HepG2 (cell line): ENCODE measurements at places on chromosomes 3 and 15. TPM values are rescaled to one million over a fixed set of nuclear protein-coding genes. Genes with fewer than 3 reads are reported as not detected.

DNA sequence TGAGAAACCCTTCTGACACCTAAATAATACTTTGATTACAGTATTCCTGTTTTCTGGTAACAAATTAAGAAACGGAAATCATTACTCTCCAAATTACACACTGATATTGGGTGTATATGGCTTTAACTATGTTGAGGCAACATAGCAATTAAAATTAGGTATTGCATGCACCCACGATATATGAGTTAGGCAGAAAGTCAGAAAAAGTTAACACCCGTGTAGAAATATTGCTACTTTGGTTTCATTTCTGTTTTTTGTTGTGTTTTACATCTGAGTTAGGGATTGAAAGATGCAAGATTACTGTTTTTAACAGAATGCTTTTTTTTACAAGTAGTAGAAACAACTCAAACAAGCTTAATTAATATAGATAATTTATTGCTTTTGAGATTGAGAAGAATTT is 327.8 kb downstream of the GBE1 start:
- DNase-seq = no peak

Gene EXD1
- not detected in 2 replicates for total RNA-seq

DNA sequence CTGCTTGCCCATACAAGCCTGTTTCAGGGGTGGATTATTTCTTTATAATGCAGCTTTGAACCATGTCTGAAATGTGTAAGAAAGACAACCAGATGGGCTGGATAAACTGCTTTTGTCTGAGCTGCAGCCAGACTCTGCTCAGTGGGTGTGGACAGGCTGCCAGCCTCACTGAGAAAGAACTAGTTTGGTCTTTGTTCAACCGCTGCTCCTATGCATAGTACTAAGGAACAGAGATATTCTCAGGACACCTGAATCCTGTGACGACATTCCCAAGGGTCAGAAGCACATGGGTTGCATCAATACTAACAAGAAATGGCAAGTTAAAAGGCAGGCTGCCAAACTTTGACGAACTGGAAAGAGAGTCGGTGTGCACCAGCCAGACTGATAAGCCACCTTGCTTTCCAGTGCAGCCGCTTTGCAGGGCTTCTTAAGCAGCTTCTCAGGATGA is 57.2 kb downstream of the PLD1 start:
- DNase-seq = no peak

GRCh38 chr15:70152070-70152480 is 54.4 kb upstream of the TLE3 start:
- no peak for DNase-seq

- no peak for DNase-seq
These were observed 55.8 kb upstream of the LMCD1 start for GRCh38 chr3:8445861-8446260.

Gene MCF2L2
- total RNA-seq = not detected in 2 replicates

DNA sequence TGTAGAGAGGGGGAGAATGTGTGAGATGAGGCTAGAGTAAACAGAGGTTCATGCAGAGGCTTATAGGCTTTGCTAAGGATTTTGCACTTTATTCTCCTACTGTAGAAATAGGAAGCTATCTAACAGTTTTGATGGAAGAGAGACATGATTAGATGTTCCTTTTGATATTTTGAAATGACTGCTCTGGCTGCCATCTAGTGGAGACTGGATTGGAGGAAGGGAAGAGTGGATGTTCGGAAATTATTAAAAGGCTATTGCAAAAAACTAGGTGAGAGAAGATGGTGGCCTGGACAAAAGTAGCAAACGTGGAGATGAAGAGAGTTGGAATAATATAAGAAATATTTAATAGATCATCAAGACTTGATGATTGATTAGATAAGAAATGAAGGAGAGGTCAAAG is 42.2 kb downstream of the SYN2 start:
- DNase-seq = no peak

DNA sequence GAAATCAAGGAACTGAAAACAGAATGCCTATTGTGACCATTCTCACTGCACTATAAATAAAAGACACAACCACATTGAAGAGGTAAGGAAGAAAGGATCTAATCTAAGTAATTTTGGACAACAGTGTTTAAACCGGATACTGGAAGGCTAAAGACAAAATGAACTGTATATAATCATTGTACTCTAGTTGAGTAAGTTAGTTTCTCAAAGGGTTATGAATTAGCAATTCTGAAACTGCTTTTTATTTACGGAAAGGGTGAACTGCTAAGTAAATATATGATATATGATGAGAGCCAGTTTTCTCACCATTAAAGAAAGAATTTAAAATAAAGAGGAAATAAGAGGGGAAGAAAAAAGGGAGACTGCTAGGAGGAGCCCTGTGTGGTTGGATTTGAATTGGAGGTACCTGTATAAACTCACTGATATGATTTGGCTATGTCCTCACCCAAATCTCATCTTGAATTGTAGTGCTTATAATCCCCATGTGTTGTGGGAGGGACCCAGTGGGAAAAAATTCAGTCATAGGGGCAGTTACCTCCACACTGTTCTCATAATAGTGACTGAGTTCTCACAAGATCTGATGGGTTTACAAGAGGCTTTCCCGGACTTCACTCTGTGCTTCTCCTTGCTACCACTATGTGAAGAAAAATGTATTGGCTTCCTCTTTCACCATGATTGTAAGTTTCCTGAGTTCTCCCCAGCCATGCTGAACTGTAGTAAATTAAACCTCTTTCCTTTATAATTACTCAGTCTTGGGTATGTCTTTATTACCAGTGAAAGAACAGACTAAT is 607.7 kb downstream of the PYDC2 start:
- DNase-seq = no peak

- DNase-seq = no peak
These were observed 54.5 kb upstream of the ABHD10 start for GRCh38 chr3:111924283-111924682.

DNA sequence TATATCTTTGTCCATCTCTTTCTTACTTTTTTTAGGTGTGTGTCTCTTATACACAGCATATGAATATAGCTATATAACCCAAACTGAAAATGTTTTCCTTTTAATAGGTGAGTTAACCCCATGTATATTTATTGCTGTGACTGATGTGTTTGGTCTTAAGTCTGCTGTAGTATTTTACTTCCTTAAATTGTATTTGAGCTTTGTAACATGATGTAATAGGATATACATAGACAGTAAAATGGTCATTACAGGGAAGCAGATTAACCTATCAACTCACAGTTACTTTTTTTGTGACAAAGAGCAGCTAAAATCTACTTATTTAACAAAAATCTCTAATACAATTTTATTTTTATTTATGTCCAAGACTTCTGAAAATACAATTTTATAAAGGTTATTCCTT is 51.8 kb upstream of the CDAN1 start:
- DNase-seq = no peak
